ENCODE measurements at places on chromosomes 1 and 21. TPM values are rescaled to one million over a fixed set of nuclear protein-coding genes. Genes with fewer than 3 reads are reported as not detected.

Gene FCRL2
- total RNA-seq = not detected

Gene BARHL2
- not detected for total RNA-seq

Gene TMPRSS3
- total RNA-seq = not detected

Gene FCER1G
- total RNA-seq = not detected

Gene MIXL1
- total RNA-seq = 0.12 TPM

Data from uterine smooth muscle cell (primary cell).